Ureter (tissue), 1 donor: ENCODE measurements at places on chromosomes 7 and 10. TPM values are rescaled to one million over a fixed set of nuclear protein-coding genes. Genes with fewer than 3 reads are reported as not detected.

The HOXA9 gene
- total RNA-seq, result 7.4 TPM

The CNNM1 gene
- 1.1 TPM for total RNA-seq

The CHRM2 gene
- 0.81 TPM for total RNA-seq

The METTL27 gene
- 14.4 TPM for total RNA-seq

The CARD11 gene
- total RNA-seq, result 52.3 TPM

The XRCC2 gene
- 0.96 TPM for total RNA-seq

GRCh38 chr10:72133517-72133916 lies 45.2 kb upstream of the SPOCK2 start:
- DNase-seq, result no peak

- DNase-seq, result no peak
These were observed 9.1 kb downstream of the KLF6 start for GRCh38 chr10:3775696-3776551.

DNA sequence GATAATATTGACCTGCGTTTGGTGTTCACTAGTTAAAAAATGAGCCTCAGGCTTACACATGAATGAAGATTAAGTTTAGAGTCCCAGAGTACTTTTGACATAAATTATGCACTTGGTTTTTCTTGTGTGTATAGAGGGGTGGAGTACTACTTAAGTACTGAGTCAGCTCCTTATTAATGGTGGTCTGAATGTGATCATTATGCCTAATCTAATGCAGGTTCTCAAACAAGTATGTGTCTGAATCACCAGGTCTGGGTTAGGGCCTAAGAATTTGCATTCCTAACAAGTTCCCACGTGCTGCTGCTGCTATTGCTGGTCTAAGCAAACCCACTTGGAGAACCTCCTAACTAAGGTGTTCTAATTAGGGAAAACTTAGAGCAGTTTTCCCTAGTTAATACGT lies 30.7 kb upstream of the STOX1 start:
- no peak for DNase-seq

DNA sequence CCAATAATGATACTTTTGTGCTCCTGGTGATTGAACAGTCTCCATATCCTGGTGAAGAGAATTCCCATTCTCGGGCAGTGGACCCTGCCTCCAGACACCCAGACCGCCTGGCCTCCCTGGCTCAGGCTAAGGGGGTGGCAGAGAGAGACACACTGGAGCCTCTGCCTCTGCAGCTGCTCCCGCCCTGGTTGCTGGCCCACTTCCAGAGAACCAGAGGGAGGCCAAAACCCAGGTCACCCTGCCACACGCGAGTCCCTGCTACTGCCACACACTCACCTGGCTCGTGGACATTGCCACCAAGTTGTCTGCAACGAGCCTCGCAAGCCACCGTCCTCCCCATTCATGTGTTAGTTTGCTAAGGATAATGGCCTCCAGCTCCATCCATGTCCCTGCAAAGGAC lies 221.8 kb downstream of the HPSE2 start:
- DNase-seq, result no peak

GRCh38 chr10:102628451-102628911 lies 15.8 kb upstream of the TRIM8 start:
- DNase-seq, result peak; percentile 60

DNA sequence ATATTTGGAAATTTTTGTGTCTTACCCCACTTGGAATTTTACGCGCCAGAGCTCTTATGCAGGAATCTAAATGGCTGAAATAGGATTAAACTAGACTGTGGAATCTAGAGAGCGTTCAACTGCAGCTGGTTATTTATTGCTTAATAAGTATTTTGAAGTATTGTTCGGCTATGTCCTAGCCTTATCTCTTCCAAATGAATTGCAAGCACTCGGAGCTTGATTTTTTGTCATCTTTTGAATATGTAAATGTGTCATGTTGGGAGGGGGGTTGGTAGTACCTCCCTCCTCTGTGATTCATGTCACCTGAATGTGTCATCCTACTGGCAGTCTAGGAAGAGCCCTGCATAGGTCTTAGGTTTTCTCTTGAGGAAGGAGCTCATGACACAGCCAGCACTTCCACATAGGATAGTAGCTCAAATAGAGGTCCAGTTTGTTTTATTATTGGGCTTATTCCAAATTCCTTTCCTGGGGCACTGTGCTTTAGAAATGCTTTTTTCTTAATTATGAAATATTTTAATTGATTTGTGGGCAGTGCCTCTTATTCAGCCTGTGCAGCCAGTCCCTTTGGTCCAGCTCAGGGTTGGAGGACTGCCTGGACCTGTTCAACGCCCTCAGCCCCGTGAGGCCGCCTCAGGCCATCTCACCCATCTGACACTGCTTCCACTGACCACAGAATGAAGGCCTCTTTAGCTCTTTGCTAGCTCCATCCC lies 22.5 kb upstream of the TRIL start:
- no peak for DNase-seq

DNA sequence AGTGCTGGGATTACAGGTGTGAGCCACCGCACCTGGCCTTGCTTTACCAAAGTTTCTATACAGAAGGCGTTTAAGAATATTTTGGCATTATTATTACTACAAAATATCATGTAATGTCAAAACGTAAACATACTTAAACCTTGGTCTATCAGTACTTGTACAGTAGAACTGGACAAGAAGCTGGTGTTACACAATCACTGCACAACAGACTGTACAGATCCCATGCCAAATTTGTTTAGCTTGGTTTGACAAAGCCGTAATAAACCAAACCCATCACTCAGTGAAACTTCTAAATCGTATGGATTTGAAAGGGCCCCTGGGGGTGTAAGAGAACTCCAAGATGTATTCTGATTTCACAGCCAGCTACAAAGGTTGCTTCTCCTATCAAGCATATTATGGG lies 51.8 kb upstream of the RHEB start:
- no peak for DNase-seq

DNA sequence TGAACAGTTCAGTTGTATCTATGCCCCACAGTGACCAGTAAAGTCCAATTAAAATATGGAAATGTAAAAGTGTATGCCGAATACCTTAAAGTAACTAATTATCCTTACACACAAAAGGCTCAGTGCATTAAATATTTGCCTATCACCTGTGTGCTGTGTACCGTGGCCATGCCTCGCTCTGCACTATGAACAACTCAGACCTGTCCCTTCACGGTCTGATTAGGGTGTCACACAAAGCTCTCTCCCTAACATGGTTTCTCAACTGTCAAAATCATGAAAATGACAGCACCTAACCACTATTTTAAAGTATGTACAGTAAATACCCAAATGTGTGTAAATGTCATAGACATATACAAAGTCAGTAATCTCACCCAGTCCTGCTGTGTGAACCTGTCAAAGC lies 43.1 kb downstream of the STK17A start:
- DNase-seq, result no peak

DNA sequence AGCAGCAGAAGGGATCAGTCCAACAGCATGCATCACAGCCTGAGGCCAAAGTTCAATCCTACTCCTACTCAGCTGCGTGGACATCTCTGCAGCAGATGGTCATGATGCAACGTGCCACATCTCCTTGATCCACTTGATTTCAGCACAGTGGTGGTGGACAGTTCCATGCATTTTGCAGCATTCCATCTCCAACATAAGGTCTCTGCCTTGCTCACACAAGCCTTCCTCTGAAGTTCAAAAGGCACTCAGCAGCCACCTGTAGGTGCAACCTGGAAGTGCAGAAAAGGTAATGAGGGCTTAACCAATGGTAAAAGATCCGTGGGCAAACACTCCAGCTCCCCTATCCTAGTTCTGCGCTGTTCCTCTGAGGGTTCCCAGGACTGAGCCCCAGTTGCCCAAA lies 57.5 kb upstream of the CHCHD3 start:
- no peak for DNase-seq

- no peak for DNase-seq
These were observed 246.9 kb downstream of the RPS24 start for GRCh38 chr10:78280604-78281003.

DNA sequence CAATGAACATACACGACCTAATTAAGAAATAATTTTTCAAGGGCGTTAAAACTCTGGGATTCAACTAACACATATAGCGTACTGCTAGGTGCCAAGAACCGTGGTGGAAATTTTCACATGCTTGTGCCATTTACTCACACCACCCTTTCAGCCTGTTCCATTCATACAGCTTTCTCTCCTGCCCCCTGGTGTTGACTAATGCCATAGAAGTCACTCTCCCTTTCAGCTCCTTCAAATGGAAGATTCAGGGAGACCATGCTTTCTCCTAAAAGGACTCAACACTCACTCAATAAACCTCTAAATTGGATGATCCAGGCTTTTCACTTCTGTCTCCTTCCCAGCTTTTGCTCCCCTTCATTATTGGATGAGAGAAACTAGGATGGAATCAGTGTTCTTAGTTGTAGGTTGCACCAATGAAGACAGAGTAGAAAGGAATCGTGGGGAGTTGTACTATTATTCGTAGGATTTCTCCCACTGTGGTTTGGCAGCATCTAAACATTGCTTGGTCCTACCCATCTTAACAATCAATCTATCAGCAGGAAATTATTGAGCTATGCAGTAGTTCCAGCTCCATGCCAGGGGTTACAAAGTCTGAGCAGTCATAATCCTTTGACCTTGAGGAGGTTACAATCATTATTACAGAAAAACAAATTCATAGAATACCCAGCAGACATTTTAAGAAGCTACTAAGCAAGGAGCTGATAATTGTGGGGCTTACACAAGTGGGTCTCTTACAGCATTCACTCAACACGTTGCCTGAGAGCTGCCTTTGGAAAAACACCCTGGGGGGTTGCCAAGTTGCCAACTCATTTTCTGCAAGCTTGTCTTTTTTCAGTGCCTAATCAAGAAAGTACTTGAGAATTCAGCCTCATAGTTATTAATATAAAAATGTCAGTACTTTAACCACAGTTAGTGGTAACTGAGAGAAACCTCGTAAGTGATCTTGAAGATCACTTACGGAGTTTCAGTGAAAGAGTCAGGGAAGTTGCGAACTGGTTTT lies 2.8 kb upstream of the PPP1R3C start:
- DNase-seq, result peak; percentile 80

DNA sequence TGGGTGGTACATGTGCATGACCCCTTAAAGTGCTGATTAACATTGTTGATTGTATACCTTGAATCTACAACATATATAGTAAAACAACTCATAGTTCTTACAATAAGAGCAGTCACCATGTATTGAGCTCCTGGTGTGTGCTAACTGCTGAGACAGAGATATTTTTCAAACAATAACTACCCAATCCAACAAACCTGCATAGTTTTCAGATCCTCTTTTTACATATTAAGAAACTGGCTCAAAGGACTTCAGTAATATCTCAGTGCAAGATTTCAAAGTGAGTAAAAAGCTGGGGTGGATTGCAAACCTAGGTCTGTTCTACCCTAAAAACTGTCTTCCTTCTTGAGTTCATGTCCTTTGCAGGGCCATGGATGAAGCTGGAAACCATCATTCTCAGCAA lies 272.2 kb downstream of the SNX13 start:
- DNase-seq, result no peak

- no peak for DNase-seq
These were observed 113.6 kb upstream of the RET start for GRCh38 chr10:42963312-42963711.

GRCh38 chr7:132386201-132386681 lies 190.0 kb downstream of the PLXNA4 start:
- DNase-seq, result peak; percentile 69

GRCh38 chr7:125386211-125386610 lies 456.6 kb upstream of the POT1 start:
- no peak for DNase-seq

- DNase-seq, result no peak
These were observed 2.6 kb downstream of the PRLHR start for GRCh38 chr10:118592675-118593330.

DNA sequence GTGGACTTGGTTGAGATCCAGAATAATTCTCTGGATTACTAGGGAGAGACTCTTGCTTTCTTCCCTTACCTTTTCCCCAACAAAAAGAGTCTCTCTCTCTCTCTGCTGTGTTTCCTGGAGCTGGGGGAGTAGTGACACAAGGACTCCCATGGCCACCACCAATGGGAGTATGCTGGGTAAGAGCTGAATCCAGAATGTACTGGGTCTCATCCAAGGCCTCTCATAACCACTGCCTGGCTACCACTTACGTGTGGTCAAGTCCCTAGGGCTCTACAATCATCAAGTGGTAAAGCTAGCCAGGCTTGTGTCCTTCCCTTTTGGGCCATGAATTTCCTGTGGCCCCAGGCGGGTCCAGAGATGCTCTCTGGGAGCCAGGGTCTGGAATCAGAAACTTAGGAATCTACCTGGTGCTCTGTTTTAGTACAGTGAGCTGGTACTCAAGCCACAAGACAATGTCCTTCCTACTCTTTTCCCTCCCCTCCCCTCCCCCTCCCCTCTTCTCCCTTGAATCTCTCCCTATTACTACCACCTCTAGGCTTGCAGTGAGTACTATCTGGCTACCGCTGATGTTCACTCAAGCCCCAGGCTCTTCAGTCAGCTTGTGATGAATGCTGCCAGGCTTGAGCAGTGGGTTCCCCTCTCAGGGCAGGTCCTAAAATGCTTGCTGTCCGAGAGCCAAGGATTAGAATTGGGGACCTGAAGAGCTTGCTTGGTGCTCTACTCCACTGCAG lies 196.6 kb downstream of the BBS9 start:
- DNase-seq, result no peak

DNA sequence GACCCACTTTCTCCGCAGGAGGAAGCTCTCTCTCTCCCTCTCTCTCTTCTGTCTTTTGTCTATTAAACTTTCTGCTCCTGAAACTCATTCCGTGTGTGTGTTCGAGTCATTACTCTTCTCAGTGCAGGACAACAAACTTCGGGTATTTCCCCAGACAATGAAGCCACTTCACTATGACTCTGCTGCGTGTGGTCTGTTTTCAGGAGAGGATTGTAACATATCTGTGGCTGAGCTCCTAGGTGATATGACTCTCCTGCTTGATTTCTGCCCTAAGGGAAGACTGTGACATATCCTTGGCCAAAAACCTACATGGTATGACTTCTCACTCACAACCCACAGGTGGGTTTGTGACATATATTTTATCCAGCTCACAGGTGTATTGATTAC lies 39.9 kb upstream of the ZNF107 start:
- DNase-seq, result no peak

GRCh38 chr7:2003931-2004812 lies 228.6 kb downstream of the MAD1L1 start:
- DNase-seq, result no peak

- DNase-seq, result no peak
These were observed 425 bp downstream of the TLL2 start for GRCh38 chr10:96513305-96513697.

- no peak for DNase-seq
These were observed 30.2 kb downstream of the KDM7A start for GRCh38 chr7:140146574-140146973.

GRCh38 chr10:121683366-121683765 lies 85.1 kb upstream of the FGFR2 start:
- DNase-seq, result no peak

DNA sequence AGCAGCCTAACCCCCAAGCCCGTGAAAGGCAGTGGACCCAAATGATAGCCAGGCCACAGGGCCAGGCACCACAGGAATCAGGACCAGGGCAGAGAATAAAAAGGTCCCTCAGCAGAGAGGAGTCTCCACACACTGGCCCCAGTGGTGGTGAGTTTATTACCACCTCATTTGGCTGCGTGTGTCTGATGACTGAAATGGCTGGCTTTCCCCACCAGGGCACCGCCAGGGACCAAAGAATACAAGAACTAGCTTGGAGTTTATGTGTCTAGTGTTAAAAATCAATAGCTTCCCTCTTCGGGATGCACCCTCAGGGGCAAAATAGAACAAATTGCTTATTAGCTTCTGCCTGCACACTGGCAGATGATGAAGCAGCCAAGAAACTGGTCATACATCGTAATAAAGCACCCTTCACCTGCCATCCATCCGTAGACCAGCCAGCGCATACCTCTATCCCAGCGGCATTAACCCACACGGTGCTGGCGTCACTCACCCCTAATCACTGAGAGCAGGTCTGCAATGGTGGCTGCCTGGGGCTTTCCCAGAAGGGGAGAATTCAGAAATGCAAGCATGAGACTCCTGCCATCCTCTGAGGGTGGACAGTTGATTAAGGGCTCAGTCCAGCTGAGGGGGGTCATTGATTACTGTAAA lies 223.7 kb upstream of the ZMIZ1 start:
- DNase-seq, result no peak
